ENCODE measurements at places on chromosomes 2 and 18.

DNA sequence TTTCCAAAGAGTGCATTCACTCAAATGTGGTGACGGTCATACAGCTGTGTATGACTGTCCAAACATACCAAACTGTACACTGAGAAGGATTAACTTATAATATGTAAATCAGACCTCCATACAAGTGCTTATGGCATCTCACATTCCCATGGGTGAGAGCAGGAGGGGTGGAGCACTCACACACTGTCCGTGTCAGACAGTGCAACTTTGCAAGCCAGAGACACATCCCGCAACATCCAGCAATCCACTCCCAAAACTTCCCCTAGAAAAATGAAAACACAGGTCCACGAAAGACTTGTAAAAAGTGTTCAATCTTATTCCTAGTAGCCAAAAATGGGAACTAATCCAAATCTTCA, 36.4 kb downstream of the FAM168B start:
- H3K4me3 ChIP-seq: no peak overlapping the region
- peaks cover 47% of the 10 kb centered on the region for H3K36me3 ChIP-seq
- no peaks in the 10 kb centered on the region for H3K27me3 ChIP-seq
- H3K27ac ChIP-seq: no peak overlapping the region
- peaks cover 5% of the 10 kb centered on the region for H3K4me1 ChIP-seq

DNA sequence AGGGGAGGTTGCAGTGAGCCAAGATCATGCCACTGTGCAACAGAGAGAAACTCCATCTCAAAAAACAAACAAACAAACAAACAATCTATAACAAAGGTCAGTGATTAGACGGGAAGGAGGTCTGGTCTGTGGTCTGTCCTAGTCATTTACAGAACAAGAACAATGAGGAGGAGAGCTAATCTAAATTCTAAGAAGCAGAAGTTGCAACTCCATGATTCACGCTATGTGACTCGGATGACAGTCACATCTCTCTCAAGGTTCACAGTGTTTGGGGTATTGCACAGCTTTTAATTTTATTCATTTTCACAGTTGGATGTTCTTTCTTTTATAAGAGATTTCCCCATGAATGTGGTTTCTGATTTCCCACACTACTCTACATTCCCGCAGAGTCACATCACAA, 218.7 kb upstream of the PIEZO2 start:
- no peaks in the 10 kb centered on the region for H3K4me1 ChIP-seq
- no peak for DNase-seq
- H3K27me3 ChIP-seq: no peaks in the 10 kb centered on the region
- no peak overlapping the region for H3K4me3 ChIP-seq
- H3K36me3 ChIP-seq: no peaks in the 10 kb centered on the region

DNA sequence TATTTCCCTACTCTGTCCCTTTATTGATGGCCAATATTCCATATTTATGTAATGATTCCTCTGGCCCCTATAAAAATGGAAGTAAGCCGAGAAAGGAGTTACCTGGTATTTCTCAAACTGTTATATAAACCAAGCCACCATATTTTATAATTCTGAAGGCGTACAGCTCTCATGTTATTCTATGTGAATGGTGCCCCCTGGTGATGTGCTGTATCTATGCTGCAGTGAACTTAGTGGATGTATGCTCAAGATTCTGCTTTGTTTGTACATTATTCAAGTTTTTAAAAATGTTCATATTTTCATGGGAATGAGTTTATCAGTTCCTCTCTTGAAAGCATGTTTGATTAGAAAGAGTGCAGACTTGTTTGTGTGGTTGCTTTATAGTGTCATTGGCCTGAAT, 194.5 kb upstream of the LRRTM1 start:
- no peaks in the 10 kb centered on the region for H3K36me3 ChIP-seq
- no peaks in the 10 kb centered on the region for H3K27me3 ChIP-seq
- H3K27ac ChIP-seq: no peak overlapping the region
- H3K4me1 ChIP-seq: no peaks in the 10 kb centered on the region

- DNase-seq: no peak
- H3K27ac ChIP-seq: no peak overlapping the region
- no peak overlapping the region for H3K4me3 ChIP-seq
Observed at GRCh38 chr2:179247318-179248023, 17.2 kb downstream of the SESTD1 start.

- H3K36me3 ChIP-seq: no peaks in the 10 kb centered on the region
- no peak overlapping the region for H3K27ac ChIP-seq
- no peak overlapping the region for H3K4me3 ChIP-seq
- DNase-seq: no peak
- H3K27me3 ChIP-seq: peaks cover 14% of the 10 kb centered on the region
- peaks cover 38% of the 10 kb centered on the region for H3K4me1 ChIP-seq
Observed at GRCh38 chr18:23995180-23995579, 19.4 kb upstream of the TTC39C start.

- H3K4me1 ChIP-seq: peaks cover 5% of the 10 kb centered on the region
- no peak for DNase-seq
- no peak overlapping the region for H3K27ac ChIP-seq
Observed at GRCh38 chr2:27884601-27885000, 5.6 kb downstream of the RBKS start.

- peaks cover 3% of the 10 kb centered on the region for H3K27me3 ChIP-seq
- H3K27ac ChIP-seq: no peak overlapping the region
- no peak for DNase-seq
- no peaks in the 10 kb centered on the region for H3K36me3 ChIP-seq
- no peak overlapping the region for H3K4me3 ChIP-seq
- H3K4me1 ChIP-seq: no peaks in the 10 kb centered on the region
Observed at GRCh38 chr2:105187531-105187930, 54.0 kb upstream of the GPR45 start.

GRCh38 chr2:70656421-70657010, 102.9 kb upstream of the TGFA start:
- peaks cover 20% of the 10 kb centered on the region for H3K27me3 ChIP-seq
- no peak overlapping the region for H3K4me3 ChIP-seq
- H3K36me3 ChIP-seq: no peaks in the 10 kb centered on the region
- DNase-seq: no peak
- H3K4me1 ChIP-seq: peaks cover 9% of the 10 kb centered on the region

GRCh38 chr2:213166109-213166508, 14.7 kb upstream of the IKZF2 start:
- H3K27me3 ChIP-seq: peaks cover 2% of the 10 kb centered on the region
- no peak overlapping the region for H3K27ac ChIP-seq
- H3K36me3 ChIP-seq: no peaks in the 10 kb centered on the region

DNA sequence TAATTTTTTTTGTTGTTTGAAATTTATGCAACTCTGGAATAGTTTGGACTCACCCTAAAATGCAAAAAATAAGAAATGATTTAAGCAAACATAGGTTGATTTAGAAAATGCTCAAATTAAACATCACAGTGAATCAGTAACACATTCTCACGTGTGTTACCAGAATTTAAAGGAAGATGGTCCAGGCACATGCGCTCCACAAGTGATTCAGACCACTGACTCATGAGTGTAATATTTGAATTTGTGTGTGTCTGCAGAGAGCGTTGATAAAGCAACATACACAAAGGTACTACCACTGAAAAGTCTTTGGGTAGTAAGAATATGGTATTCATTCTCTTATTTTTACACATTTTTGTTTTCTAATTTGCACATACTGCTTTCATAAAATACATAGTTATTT, 7.9 kb downstream of the SS18 start:
- H3K27me3 ChIP-seq: no peaks in the 10 kb centered on the region
- no peak overlapping the region for H3K4me3 ChIP-seq
- H3K4me1 ChIP-seq: peaks cover 34% of the 10 kb centered on the region
- peaks cover 69% of the 10 kb centered on the region for H3K36me3 ChIP-seq
- DNase-seq: no peak
- H3K27ac ChIP-seq: no peak overlapping the region

DNA sequence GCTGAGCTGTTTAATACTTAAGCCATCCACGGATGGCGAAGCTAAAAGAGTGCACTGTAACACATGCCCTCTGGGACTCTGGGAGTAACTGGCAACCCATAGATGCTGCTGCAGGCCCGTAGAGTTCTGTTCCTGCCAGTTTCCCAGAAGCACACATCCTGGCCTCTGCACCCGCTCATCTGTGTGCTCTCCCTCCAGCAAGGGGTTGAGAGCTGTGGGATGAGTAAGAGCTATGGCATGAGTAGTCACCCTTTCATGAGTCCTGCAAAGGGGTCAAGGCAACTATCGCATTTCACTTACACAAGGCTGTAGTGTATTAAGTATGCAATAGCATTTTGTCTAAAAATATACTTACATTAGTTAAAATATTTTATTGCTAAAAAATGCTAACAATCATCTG, 1341.8 kb upstream of the NXPH2 start:
- H3K36me3 ChIP-seq: no peaks in the 10 kb centered on the region
- no peaks in the 10 kb centered on the region for H3K4me1 ChIP-seq
- no peaks in the 10 kb centered on the region for H3K27me3 ChIP-seq
- no peak for DNase-seq

DNA sequence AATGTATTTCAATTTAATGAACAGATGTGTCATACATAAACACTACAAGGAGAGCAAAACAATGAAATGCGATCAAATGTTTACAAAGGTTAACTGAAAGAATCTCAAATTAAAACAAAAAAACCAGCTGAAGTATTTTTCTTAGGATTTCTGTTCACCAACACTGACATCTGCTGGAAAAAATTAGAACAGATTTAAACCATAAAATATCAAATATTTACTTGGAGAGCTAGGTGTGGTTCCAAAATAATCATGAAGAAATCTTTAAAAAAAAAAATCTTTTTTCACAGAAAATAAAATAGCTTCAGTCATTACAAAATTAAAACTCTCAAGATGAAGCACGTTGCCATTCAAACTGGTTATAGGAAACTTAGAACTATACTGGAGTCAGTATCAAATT, 13.8 kb downstream of the MMADHC start:
- H3K27me3 ChIP-seq: no peaks in the 10 kb centered on the region
- no peak overlapping the region for H3K27ac ChIP-seq
- peaks cover 44% of the 10 kb centered on the region for H3K36me3 ChIP-seq
- H3K4me3 ChIP-seq: no peak overlapping the region
- no peak for DNase-seq

- H3K4me3 ChIP-seq: no peak overlapping the region
- H3K36me3 ChIP-seq: peaks cover 2% of the 10 kb centered on the region
- H3K27ac ChIP-seq: no peak overlapping the region
Observed at GRCh38 chr2:174840436-174840835, 76.2 kb upstream of the CHRNA1 start.

GRCh38 chr2:10347562-10347948, 44.9 kb downstream of the HPCAL1 start:
- H3K4me3 ChIP-seq: no peak overlapping the region
- H3K27ac ChIP-seq: no peak overlapping the region
- H3K4me1 ChIP-seq: peaks cover 32% of the 10 kb centered on the region
- no peaks in the 10 kb centered on the region for H3K36me3 ChIP-seq
- DNase-seq: no peak

GRCh38 chr2:26737221-26737620, 26.9 kb upstream of the SLC35F6 start:
- H3K27me3 ChIP-seq: no peaks in the 10 kb centered on the region
- peaks cover 2% of the 10 kb centered on the region for H3K4me1 ChIP-seq
- no peak for DNase-seq

- peaks cover 12% of the 10 kb centered on the region for H3K4me1 ChIP-seq
- DNase-seq: peak; percentile 35
- H3K27me3 ChIP-seq: no peaks in the 10 kb centered on the region
- H3K4me3 ChIP-seq: no peak overlapping the region
Observed at GRCh38 chr2:43402002-43402401, 175.6 kb upstream of the ZFP36L2 start.

- H3K4me1 ChIP-seq: no peaks in the 10 kb centered on the region
- no peaks in the 10 kb centered on the region for H3K27me3 ChIP-seq
- H3K27ac ChIP-seq: no peak overlapping the region
- no peak for DNase-seq
- peaks cover 32% of the 10 kb centered on the region for H3K36me3 ChIP-seq
Observed at GRCh38 chr2:73253901-73254300, 19.8 kb downstream of the CCT7 start.

DNA sequence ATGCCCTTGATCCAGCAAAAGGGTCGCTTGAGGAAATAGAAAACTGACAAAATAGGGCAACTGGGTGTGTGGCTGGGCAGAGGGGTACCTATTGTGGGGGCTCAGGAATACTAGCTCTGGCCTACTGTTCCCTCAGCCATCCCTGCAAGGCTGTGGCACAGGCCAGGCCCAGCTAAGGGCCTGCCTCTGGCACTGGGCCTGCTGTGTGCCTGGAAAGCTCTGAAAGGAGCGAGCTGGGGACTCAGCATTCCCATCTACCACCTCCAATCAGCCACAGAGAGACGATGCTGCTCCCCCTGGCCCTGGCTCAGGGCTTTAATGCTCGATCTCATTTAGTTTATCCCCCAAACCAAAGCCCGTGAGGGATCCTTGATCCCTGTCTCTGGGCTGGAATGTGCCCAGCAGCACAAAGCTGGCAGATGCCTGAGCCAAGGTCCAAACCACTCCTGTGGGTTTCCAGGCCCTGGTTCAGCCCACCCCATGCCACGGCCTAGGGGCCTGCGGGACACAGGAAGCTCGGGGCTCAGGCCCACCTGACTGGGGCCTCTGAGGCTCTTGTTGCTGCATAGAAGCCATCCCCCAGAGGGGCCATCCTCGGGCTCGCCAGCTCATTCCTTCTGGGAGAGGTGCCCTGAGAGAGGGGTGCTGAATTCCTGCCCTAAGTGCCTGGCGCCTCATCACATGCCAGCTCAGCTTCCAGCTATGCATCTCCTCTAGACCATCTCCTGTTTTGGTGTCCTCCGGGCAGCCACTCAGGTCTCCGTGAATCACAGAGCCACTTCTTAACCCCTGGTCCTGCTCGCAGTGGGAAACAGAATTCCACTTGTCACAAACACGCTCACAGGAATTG, 43.0 kb upstream of the KCNF1 start:
- no peak overlapping the region for H3K27ac ChIP-seq
- no peak for DNase-seq
- H3K4me3 ChIP-seq: no peak overlapping the region
- peaks cover 36% of the 10 kb centered on the region for H3K27me3 ChIP-seq

DNA sequence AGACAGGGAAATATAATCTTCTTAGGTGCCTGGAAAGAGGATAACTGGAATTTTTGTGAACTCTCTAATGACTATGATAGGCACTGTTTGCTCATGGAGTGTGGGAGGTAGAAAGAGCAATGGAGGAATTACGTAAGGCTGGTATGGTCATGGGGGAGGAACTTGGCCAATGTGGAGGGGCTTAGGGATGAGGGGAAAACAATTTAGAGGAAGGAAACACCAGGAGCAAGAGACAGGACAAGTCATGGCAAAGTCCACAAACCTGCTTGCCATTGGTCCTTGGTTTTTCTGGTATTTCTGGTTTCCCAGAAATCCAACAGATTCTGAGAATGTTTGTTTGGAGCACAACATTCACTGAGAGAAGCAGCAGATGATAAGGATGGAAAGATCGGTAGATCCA, 274.2 kb downstream of the DYSF start:
- H3K27ac ChIP-seq: no peak overlapping the region
- H3K4me3 ChIP-seq: no peak overlapping the region
- DNase-seq: no peak
- H3K4me1 ChIP-seq: no peaks in the 10 kb centered on the region
- H3K27me3 ChIP-seq: no peaks in the 10 kb centered on the region
- H3K36me3 ChIP-seq: no peaks in the 10 kb centered on the region

DNA sequence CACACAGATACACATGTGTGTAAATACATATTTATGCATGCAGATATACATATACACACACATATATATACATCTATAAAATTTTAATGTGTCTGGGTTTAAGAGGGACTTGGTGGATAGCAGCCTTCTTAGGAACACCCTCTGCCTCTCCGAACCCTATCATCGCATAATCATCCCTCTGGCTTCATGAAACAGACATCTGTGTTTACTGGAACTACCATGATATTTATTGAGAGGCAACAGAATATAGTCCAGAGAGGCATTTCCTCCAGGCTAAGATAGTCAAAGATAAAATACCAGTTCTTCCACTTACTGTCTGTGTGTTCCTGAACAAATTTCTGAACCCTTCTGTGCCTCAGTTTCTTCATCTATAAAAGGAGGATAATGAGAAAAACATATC, 239.0 kb upstream of the FANCL start:
- no peaks in the 10 kb centered on the region for H3K36me3 ChIP-seq
- H3K27me3 ChIP-seq: no peaks in the 10 kb centered on the region
- no peak overlapping the region for H3K27ac ChIP-seq
- DNase-seq: no peak
